ENCODE measurements at places on chromosomes 2 and 18.

- no peak for DNase-seq
Measured at GRCh38 chr2:49988816-49989215, 834.5 kb upstream of the FSHR start.

DNA sequence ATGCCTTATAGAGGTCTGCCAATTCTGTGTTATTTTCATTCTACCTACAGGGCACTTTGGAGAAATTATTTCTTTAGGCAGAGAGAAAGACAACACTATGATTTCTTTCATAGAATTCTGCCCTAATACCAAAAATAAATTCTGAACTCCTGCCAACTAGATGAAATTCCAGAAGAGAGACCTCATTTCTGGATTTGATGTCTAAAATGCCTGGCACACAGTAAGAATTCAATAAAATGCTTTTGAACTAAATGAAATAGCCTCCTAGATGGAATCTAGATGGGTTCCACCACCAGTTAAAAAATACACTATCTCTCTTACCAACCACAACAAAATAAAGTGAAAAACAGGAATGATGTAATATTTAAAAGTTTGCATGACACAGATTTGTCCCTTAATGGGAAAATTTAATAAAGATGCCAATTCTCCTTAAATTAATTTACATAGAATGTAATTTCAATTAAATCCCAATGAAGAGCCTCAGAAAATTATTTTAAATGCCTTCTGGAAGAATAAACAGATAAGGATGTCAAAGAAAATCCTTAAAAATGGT lies 75.0 kb downstream of the OSBPL1A start:
- DNase-seq, result no peak

DNA sequence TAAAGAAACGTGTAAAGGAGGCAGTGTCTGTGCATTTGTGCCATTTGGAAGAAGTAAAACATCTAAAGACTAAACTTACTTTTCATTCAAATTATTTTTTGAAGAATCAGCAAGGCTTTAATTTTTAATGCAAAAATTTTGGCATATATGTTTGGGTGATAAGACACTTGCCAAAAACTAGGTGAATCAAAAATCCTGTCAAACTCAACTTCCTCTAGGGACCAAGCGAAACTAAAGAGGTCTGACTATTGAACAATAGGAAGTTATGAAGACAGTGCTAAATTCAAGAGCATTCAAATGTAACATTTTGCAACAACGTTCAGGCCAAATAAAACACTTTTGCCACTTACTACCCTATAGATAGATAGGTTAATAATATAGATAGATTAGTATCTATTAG lies 306.1 kb downstream of the NOL4 start:
- DNase-seq, result no peak

DNA sequence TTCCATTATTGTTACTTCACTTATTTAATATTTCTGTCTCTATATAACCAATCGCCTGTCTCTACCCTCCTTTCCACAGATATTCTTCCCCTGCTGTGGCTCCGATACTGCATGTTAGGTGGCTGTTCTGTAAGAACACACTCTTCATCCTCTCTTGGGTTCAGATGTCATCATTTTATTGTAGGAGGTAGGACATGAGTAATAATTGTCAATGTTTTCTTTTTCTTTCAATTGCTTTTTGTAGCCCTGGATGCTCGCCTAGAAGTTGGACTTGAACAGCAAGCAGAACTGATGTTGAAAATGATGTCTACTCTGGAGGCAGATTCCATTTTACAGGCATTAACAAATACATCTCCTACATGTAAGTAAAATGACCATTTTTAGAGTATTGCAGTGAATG lies 128.6 kb downstream of the BIRC6 start:
- no peak for DNase-seq

GRCh38 chr2:207768866-207769596 lies 675 bp downstream of the FZD5 start:
- DNase-seq, result no peak

DNA sequence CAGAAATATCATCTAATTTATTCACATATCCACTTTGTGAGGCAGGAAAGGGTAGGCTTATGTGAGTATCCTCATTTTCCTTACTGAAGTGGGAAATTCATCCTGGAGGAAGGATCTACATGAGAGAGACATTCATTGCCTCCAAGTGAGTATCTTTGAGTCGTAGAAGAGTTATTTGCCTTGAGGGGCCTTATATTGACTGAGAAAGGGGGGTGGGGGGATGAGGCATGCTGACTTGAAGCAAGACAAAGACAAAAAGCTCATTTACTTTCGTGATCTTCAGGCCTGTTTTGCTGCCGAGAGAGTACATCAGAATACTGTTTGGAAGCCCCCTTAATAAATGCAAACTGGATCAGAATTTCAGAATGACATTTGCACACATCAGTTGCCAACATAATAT lies 17.6 kb upstream of the NEDD4L start:
- DNase-seq, result no peak

- DNase-seq, result no peak
Measured at GRCh38 chr2:152432206-152432653, 97.3 kb downstream of the FMNL2 start.

- DNase-seq, result peak; percentile 98
Measured at GRCh38 chr2:204544961-204545860, at the start of gene PARD3B. PARD3B (plus strand) TSS chr2:204545475; CDS start chr2:204546000, 525 bp downstream.
